Stimulated activated CD8-positive, alpha-beta memory T cell treated with anti-CD3 and anti-CD28 coated beads, Interleukin-7, amount 100 ng/mL, for 1 hour (primary cell): ENCODE measurements at places on chromosomes 5 and 9.

DNA sequence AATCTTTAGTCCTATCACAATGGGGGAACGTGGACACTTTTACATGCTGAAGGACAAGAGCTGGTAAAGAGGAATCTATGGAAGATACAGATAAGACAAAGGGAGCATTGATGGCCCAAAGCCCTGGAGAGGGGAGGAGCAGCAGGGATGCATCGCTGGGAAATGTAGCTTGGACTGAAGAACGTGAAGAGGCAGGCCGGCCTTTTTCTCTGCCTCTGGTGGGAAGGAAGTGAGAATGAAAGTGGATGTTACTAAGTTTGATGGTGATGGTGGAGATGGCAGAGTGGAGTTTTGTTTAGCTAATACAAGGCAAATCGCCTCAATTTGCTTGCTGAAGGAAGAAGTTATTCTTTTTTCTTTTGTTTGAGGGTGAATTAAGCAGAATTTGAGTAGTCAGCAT is 124.6 kb upstream of the TAF11L2 start:
- no peak for DNase-seq

DNA sequence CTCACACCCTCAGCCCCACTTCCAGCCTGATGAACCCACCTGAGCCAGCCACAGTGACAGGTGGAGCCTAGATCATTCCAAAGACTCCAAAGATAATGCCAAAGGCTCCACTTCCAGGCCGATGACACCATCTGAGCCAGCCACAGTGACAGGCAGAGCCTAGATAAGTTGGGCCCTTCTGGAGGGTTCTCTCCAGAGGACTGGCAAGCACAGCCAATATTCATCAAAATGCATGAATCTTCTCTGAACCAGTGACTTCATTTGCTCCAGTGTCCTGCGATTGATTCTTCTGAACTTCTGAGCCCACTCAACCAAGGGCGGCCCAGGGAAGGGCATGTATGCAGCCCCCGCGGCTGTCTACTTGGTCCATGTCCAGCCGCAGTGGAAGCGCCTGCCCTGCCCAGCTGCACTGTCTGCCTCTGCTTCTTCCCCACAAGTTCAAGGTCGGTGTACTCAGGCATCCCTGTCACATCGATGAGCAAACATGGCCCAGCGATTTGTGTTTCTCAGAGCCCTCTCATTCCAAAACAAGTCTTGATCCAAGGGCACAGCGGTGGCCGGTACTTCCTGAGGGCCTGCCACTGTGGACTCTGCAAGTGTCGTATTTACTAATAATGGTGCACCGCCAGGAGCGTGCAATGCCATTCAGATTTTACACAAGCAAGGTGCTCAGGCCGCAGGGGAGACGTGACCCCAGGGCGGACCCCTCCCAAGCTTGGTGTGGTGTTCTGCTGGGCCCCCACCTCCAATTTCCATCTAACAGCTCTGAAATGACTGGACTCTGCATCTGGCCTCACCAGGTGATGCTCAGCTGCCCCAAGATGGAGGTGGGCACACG is 107.0 kb downstream of the VAV2 start:
- DNase-seq, result no peak

- no peak for DNase-seq
Observed at GRCh38 chr9:99300103-99300439, 78.0 kb downstream of the SEC61B start.

GRCh38 chr5:65190328-65191053 is 291.2 kb downstream of the ADAMTS6 start:
- DNase-seq, result no peak

- no peak for DNase-seq
Observed at GRCh38 chr5:157267761-157268480, 2.0 kb downstream of the CYFIP2 start.

DNA sequence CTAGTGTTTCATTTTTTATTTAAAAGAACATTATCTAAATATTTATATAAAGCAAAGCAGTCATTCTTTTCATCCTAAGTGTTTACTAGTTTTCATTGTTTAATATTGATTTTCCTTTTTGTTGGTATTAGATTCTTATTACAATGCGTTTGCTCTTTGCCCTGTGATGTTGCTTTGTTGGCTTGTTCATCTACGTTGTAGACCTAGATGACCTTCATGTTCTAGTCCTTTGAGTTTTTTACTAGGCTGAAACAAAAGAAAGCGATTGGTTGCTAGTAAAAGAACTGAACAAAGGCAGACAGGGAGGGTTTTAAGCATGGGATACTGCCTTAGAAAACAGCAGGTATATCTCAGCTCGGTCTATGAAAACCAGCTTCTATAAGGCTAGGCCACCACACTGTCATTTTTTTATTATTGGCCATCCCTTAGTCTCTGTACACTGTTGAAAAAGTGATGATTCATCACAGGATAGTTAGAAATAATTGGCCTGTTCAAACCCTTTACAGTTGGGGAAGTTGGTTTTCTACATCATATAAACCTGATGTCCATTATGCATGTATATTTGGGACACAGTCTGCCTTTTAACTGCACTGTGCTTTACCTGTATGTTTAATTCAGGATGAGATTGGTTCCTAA is 119.0 kb downstream of the ZCCHC7 start:
- no peak for DNase-seq

- DNase-seq, result no peak
Observed at GRCh38 chr9:111851553-111851952, 45.1 kb upstream of the UGCG start.

DNA sequence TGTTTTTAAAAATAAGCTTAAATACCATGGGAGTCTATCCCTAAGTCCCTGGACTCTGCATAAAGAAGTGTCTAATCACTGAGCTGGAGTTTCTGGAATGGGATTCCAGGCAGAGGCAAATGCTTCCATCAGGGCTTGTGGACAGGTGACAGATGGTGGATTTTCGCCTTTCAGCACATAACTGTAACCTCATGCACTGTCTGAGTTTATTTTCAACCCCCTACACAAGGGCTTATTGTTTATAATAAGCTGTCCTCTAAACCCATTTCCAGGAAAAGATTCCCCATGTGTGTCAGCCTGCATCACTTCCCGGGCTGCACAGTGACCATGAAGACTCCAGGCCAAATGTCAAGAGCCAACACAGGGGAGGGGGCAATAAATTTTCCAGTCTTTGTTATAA is 264.0 kb downstream of the PIK3R1 start:
- DNase-seq, result no peak

- DNase-seq, result no peak
Observed at GRCh38 chr9:4750023-4750673, 9.1 kb upstream of the AK3 start.

GRCh38 chr9:123283048-123283408 is 14.6 kb upstream of the STRBP start:
- no peak for DNase-seq

GRCh38 chr9:104934691-104935500 is 6.9 kb upstream of the ABCA1 start:
- no peak for DNase-seq

DNA sequence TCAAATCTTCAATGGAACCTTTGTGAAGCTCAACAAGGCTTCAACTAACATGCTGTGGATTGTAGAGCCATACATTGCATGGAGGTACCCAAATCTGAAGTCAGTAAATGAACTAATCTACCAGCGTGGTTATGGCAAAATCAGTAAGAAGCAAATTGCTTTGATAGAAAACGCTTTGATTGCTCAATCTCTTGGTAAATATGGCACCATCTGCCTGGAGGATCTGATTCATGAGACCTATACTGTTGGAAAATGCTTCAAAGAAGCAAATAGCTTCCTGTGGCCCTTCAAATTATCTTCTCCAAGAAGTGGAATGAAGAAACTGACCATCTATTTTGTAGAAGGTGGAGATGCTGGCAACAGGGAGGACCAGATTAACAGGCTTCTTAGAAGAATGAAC is 54.7 kb upstream of the TTC39B start:
- DNase-seq, result no peak

DNA sequence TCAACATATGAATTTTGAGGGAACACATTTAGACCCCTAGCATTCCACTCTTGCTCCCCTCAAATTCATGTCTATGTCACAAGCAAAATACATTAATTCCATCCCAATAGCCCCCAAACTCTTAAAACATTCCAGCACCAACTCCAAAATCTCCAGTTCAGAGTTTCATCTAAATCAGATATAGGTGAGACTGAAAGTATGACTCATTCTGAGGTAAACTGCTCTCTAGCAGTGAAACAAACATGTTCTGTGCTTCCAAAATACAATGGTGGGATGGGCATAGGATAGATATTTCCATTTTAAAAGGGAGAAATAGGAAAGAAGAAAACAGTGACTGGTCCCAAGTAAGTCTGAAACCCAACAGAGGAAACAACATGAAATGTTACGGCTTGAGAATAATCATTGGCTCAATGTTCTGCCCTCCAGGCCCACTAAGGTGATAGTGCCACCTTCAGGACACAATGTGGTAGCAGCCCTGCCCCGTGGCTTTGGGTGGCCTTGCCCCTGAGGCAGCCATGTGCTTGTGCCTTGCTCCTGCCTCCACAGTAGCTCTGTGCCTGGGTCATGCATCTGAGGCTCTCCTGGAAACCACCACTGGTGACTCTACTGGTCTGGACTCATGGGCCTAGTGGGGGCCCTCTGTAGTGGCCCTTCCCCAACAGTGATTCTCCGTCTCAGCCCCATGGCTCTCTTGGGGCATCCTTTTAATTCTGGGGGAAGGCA is 36.4 kb upstream of the IPPK start:
- DNase-seq, result no peak

GRCh38 chr5:137619191-137619870 is 116.6 kb downstream of the KLHL3 start:
- no peak for DNase-seq

DNA sequence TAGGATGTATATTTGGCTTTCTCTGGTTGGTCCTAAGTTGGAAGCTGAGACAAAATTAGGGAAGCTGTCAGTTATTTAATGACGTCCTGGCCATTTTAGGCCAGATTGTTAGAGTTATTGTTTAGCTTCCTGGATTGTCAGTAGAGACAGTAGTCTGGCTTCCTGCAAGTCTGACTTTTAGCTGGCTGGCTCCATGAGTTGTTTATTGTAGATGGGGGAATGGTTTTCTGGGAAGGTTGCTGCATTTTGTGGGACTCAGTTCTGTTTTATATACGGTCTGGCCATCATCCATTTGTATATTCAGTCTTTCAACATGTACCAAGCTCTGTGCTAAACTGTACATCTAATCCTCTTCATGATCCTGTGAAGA is 68.3 kb downstream of the SGCD start:
- DNase-seq, result no peak

- DNase-seq, result no peak
Observed at GRCh38 chr5:154826-155225, 36.5 kb upstream of the LRRC14B start.

DNA sequence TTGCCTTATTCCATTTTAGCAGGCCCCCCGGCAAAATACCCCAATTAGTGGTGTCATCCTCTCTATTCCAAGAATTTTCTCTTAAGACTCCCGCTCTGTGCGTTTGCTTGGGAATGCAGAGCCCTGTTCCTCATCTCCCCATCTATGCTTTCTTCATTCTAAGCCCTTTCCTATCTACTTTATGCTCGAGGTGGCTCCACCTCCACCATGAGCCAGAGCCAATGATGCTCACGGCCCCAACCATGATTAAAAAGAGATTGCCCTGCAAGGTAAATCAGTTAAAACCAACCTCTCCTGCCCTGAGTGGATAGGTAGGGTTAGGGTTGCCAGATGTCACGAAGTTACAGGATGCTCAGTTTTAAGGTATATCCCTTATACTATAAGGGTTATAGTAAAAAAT is 677 bp upstream of the TXNDC15 start:
- DNase-seq, result no peak

DNA sequence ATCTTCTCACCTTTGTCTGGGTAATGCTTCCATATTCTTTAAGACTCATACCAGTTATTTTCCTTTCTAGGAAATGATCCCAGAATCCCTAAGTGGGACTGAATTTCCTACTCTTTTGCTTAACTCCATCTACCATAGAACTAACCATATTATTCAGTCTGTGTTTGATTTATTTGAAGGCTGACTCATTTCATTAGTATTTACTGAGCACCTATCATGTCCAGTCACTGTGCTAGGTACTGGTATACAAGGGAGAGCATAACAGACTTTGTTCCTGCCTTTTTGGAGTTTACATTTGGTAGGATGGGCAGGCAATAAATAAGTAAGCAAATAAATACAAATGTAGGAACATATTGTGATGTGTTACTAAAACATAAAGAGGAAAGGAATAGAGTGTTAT is 4.3 kb downstream of the NPR2 start:
- DNase-seq, result no peak

DNA sequence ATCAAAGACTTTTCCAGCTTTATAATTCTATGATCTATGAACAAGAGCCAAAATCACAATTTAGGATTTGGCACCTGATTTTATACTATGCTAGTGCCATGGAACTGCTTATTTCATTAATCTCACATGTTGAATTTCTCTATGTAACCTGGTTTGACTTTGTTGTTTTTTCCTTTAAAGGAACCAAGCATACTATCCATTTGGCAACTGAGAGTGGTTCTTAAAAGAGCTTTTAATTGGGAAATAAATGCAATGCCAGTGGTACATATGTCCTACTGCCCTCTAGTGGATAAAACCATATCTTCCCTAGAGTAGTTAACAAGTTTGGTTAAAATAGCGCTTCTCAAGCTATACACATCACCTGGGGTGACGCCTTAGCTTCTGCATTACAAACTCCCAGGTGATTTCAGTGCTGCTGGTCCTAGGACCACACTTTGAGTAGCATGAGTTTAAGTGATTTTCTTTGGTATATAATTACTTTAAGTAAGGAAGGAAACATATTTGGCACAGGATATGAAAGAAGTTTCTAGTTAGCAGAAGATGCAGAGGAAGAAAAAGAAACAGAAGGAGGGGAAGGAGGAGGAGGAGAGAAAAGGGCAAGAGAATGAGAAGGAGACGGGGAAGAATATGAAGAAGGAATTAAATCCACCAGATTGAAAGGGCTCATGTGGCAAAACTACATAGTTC is 56.8 kb downstream of the FGF10 start:
- DNase-seq, result no peak

- no peak for DNase-seq
Observed at GRCh38 chr9:134071149-134071548, 3.3 kb upstream of the BRD3 start.

- no peak for DNase-seq
Observed at GRCh38 chr5:32020271-32020670, 153.8 kb downstream of the GOLPH3 start.

- DNase-seq, result no peak
Observed at GRCh38 chr9:137267933-137268355, 9.6 kb upstream of the TOR4A start.

- no peak for DNase-seq
Observed at GRCh38 chr5:137442660-137443059, 56.5 kb downstream of the SPOCK1 start.

DNA sequence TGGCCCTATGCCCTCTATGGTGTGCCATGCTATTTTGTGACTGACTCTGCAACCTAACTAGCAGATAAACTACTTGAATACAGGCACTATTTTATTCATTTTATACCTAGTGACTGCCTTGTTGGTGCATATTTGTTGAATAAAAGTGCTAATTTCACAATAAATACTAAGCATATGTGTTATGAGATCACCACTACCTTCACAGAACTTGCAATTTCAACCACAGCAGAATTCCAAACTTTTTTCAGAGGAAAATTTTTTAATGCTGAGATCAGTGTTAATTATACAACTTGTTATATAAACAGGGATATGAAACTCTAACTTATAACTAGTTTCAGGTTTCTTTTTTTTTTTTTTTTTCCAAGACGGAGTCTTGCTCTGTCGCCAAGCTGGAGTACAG is 94.8 kb downstream of the NR3C1 start:
- DNase-seq, result no peak
